ENCODE measurements at places on chromosomes 6 and 20. TPM values are rescaled to one million over a fixed set of nuclear protein-coding genes. Genes with fewer than 3 reads are reported as not detected.

JPH2 gene
- total RNA-seq = 2.2 TPM

BPI gene
- total RNA-seq = 0.30 TPM

CYP24A1 gene
- total RNA-seq = 0.26 TPM

TRAPPC3L gene
- not detected for total RNA-seq

KIAA0408 gene
- total RNA-seq = 0.50 TPM
